ENCODE measurements at places on chromosomes 6 and 20.
A peak's percentile ranks its signal among the peaks of the same experiment; 100 is the strongest.

- no peak for DNase-seq
Observed at GRCh38 chr6:78062993-78063392, 410.2 kb downstream of the MEI4 start.

GRCh38 chr6:164195278-164195941, 780.9 kb downstream of the QKI start:
- DNase-seq = peak; percentile 12

DNA sequence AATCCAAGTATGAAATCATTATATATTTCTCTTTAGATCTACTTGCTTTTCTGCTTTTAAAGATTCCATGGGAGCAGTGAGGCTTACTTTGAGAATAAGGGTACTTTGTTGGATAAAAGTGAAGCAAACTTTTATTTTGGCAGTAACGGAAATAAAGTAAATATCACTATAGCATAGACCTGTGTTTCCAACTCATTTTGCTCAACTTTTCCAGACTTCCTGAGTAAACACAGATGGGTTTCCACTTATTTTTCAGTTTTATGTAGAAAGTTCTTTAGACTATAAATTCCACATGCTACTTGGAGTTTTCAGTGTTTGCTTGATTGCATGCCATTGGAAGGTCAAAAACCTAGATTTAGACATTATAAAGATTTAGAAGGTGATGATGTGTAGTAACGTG, 6.2 kb downstream of the STX16 start:
- DNase-seq = no peak

DNA sequence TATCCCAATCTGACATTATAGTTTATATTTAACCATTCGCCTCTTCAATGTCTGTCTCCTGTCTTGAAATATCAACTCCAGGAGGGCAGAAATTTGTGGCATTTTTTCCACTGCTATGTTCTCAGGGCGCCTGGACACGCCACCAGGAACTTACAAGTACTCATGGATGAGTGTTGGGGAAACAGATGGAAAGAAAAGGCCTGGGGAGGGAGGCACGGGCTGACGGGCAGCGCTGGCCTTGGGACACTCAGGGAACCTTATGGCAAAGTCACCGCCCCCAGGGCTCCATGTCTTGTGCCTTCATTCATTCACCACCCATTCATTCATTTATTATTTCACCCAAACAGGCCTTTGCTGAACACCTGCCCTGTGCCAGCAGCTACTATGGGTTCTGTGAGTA, 222.9 kb downstream of the PREX1 start:
- no peak for DNase-seq

- DNase-seq = no peak
Observed at GRCh38 chr20:10906834-10907233, 233.0 kb upstream of the JAG1 start.

- DNase-seq = no peak
Observed at GRCh38 chr6:88089708-88090107, 42.1 kb downstream of the SPACA1 start.

GRCh38 chr20:62234339-62234738, 4.0 kb upstream of the OSBPL2 start:
- DNase-seq = no peak

GRCh38 chr20:31604567-31605030, 490 bp upstream of the ID1 start:
- DNase-seq = no peak

GRCh38 chr6:113662688-113663333, 194.3 kb upstream of the MARCKS start:
- DNase-seq = no peak

DNA sequence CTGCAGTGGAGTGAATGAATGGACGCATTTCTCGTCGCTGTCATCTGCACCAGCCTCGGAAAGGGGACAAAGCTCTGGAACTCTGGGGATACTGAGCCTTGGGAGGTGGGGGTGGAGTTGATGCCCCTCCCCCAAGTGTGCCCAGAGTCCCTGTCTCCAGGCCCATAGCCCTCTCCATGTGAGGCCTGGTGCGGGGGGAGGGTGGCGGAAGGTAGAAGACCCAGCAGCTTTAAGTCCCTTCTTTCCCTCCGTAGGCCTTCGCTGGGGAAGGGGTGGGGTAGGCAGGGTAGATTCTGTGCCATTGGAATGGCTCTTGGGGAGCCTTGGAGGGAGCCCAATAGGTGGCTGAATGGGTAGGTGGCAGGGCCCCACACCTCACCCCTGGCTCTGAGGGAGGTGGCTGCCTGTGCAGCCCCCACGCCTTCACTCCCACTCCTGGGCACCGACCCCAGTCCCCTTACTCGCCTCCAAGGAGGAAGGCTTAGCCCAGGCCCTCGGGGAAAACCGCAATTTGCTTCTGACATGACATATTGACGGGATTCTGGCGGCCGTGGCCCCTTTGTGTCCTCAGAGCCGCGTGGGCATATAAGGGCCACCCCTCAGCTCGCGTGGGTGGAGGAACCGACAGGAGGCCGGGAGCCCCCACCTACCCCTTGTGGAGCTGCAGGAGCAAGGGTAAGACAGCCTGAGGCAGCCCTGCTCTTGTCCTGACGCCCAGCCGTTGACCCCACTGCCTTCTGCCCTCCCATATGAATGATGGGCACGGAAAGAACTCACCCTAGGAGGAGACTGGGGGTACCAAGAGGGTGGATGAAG, at the start of gene BPIFB3:
BPIFB3 (plus strand) TSS at position 613 of the 816 bp plus-strand sequence. CDS start 1,533 bp downstream, outside the sequence.
- no peak for DNase-seq

DNA sequence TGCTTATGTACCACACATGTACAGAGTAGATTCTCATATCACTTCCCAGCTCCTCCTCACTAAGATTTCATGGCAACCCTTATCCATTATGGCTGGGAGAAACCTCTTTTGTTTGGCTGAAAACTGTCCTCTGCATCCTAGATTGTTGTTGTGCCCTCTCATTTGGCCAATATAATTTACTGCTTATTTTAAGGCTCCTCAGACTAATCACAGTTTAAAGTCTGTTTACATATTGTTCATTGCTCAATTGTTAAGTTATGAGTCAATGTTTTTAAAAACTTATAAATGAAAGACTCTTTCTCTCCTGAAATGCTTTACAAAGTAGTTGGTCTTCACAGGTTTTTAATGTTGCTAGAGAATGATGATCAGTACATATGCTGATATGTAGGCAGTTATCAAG, 57.3 kb downstream of the FAM83B start:
- DNase-seq = no peak

DNA sequence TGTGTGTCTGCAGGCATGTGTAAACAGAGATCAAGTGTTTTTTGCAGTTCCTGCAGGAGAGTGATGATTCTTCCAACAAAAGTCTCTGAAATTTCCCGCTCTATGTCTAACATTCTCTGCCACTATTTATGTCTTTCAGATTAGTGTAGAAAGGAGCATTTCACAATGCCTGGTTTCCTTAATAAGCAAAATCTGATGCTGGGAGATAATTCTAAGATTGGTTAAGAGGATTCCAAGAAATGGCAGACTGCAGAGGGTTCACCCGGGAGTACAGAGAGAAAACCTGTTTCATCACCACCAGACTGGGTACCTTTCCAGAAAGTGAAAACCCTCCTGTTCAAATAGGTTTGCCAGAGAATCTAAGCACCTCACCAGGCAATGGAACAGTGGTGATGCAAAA, 62.7 kb downstream of the FOXC1 start:
- DNase-seq = no peak

Measured in EL (cell line).